ENCODE measurements at places on chromosomes 1 and 21.

DNA sequence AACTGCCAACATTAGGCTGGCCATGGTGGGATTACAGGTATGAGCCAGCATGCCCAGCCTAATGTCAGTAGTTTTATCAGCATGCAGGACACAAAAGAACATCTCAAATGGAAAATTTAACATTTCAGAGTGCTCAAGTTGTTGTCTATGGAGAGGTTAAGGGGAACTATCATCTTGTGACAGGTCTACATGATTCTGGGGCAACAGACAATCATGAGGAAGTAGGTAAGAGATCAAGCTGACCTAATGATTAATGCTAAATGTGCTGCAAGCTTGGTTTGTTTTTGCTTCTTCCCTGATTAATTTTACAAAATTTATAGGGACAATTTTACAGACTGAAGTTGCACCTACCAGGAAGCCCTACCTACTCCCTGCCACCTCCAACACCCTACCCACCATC, 36.6 kb downstream of the FMO4 start:
- DNase-seq = no peak

GRCh38 chr21:43287111-43287760, 118.4 kb downstream of the CRYAA start:
- no peak for DNase-seq

- no peak for DNase-seq
Observed at GRCh38 chr1:112708002-112708448, 1.1 kb upstream of the RHOC start.

GRCh38 chr1:233109096-233109495, 158.7 kb downstream of the NTPCR start:
- DNase-seq = no peak

DNA sequence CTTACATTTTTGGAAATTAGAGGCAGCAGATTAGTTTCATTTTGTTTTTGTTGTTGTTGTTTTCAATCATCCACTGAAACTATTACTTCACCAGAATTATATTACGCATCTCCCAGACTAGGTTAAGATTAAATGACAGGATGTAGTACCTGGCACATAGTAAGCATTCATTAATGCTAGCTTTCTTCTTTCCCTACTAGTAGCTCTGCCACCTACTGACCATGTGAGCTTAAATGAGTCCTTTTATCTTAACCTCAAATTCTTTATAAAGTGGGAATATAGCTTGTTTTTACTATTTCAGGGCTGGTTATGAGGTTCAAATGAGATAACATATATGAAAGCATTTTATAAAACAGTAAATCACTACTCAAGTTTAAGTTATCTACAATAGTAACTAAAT, 10.2 kb upstream of the ASPM start:
- DNase-seq = no peak

GRCh38 chr21:45440736-45441350, 35.9 kb downstream of the COL18A1 start:
- DNase-seq = no peak

DNA sequence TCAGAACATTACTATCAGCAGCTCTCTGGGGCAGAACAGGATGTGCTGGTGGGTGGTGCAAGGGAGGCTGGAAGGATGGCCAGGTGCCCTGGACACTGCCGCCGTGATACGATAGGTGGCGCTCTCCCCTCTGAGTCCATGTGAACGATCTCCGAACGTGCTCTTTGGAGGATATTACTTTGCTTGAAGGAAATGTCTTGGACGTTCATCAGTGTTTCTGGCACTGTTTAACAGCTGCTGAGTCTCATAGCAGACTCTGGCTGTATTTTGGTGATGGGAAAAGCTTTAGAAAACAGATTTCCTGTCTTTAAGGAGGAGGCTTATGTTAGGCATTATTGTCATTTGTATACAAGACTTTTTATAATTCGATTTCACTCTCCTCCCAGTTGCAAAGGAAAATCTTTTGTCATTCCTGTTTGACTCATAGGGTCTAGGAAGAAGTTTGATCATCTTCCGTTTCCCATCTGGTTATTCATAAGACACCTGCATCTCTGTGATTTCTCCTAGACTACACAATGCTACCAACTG, 386.2 kb upstream of the ADGRL2 start:
- DNase-seq = no peak

- no peak for DNase-seq
Observed at GRCh38 chr1:67610450-67610849, 74.6 kb upstream of the GADD45A start.

DNA sequence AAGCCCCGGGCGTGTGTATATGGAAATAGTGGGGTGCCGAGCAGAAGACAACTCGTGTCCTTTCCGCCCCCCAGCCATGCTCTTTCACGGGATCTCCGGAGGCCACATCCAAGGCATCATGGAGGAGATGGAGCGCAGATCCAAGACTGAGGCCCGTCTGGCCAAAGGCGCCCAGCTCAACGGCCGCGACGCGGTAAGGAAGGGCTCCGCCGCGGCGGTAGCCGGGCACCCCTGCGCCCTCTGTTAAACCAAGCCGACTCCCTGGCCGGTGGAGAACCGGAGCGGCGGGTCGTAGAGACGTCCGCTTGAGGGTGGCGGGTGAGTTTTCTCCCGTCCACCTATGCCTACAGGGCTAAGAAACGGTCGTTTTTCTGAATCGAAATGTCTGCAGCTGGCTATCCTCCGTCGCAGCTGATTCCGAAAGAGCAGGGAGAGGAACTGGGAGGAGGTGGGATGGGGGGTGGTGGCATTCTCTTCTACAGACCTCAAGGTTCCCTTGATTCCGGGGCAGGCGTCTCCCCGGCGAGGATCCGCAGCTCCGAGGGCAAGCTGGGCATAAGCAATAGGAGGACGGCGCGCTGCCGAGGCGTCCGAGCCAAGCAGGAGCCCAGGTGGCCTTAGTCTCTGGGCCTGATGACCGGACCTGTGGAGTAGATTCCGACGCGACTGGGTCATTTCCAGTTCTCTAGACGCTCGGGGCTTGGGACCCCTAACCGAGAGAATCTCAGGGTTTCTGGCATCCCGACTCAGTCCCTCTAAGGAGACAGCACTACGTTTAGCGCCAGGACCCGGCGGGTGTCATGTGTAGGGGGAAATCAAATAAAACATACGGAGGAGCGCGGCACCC, 856 bp downstream of the LHX9 start:
- DNase-seq = no peak

DNA sequence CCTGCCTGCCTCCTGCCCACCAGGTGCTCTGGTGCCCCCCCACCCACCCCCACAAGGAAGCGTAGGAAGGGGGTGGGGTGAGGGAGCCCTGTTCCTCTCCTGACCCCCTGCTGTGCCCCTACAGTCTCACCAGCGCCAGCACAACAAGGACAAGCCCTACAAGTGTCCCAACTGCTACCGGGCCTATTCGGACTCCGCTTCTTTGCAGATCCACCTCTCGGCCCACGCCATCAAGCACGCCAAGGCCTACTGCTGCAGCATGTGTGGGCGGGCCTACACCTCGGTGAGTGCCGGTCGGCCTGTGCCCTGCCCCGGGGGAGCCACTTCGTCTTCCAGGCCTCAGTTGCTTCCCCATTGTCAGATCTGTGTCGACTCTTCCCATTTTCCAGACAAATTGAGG, 25.9 kb downstream of the A3GALT2 start:
- no peak for DNase-seq

DNA sequence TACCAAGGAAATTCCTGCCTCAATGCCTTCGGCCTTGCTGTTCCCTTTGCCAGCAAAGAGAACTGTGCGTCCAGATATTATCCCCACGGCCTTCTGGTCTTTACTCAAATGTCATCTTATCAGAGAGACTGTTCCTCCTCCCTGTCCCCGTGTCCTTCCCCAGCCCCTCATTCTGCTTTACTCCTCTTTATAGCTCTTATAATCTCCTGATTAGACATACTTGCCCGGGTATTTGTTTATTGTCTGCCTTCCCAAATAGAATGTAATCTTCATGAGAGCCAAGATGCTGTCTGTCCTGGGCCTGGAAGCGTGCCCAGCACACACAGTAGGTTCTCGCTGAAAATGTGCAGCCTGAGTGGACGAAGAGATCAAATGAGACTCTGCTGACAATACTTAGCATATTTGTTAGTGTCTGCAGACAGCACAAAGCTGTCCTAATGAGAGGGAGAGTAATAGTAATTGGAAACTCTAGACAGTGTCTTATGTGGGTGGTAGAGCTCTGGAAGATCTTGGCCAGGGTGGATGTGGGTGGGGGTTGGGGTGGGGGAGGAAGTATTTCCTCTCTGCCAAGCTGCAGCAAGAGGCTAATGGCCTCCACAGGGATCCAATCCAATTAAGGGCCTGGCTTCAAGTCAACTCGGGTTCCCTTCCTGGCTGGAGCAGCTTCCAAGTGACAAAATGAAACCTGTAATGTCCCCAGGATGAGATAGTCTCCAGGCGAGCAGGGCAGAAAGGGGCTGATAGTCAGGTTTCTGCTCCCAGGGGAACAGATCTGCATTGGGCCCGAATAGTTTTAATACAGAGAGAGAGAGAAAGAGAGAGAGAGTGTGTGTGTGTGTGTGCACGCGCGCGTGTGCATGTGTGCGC, 9.5 kb upstream of the CLIC4 start:
- no peak for DNase-seq

GRCh38 chr1:22376001-22376400, 75.7 kb upstream of the ZBTB40 start:
- DNase-seq = no peak
